Retina (tissue), 1 donor: ENCODE measurements at places on chromosomes 4 and X.

GRCh38 chrX:82534086-82534597 lies 973.9 kb upstream of the POU3F4 start:
- DNase-seq: no peak

DNA sequence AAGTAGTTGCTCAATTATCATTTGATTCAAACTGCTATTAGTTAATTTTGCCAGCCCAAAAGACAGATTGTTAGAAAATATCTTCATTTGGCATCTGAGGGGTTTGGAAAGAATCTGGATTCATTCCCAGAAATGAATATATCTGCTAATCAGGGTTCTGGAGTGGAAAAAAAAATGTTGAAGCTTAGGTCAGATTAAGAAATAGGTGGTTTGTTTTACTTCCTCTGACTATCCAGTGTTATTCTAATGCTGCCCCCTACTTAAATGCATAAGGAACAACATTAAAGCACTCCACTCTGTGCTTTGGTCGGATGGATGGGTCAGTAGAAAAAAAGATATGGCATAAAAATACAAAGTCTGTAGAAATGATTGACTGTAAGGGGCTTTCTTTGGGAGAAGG lies 89.0 kb downstream of the LUZP4 start:
- DNase-seq: no peak

- DNase-seq: no peak
Measured at GRCh38 chr4:128358231-128358912, 70.8 kb upstream of the PGRMC2 start.

DNA sequence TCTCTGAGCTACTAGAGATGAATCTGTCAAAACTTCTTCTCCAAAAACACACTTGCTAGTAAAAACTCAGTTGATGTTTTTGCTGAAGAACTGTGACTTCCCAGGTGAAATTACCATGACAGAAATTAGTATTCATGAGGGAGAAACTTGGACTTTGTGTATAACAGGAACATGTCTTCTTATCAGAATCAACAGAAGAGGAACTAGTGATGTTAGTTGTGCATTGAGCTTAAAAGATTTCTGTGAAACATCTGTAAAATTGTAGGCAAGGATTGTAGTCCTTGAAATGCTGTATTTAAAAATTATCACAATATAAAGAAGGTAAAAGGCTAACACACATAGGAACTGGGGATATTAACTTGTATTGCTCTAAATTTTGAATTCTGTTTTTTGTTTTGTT lies 11.3 kb downstream of the FAM241A start:
- no peak for DNase-seq

DNA sequence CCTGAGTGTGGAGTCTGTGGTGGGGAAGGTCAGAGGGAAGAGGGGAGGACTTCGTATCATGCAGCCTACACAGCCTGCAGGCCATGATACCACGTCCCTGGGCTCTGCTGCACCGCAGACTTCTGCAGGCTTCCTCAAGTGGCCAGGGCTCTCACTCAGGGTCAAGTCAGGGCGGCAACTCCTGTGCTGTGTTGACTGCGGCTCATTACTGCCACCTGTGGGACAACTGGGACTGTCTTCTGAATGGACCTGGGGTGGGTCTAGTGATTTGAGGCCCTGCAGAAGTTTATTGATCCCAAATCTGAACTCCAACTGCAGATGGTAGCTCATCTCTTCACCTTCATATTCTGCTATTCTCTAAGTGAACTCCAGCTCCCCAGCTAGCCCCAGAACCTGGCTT lies 167.1 kb downstream of the NSUN7 start:
- no peak for DNase-seq

DNA sequence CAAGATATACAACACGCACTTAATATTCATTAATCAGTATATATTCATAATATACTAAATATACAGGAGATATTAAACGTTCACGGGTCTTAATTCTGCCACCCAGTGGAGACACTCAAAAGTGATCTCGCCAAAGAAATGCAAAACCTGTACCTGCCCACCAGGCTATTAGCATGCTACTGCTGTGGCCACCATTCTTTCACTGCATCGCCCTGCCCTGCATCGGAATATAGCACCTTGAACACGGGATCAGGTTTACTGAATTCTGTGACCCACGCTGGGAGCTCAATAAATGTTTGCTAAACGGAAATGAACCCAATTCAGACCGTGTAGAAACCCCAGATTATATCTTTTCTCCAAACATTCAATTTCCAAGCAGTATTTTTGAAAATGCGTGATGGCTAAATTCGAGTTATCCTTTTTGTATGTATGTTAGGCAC lies 840 bp upstream of the CLCN3 start:
- no peak for DNase-seq

- DNase-seq: peak; percentile 8
Measured at GRCh38 chr4:173414456-173414855, 15.5 kb upstream of the SCRG1 start.

DNA sequence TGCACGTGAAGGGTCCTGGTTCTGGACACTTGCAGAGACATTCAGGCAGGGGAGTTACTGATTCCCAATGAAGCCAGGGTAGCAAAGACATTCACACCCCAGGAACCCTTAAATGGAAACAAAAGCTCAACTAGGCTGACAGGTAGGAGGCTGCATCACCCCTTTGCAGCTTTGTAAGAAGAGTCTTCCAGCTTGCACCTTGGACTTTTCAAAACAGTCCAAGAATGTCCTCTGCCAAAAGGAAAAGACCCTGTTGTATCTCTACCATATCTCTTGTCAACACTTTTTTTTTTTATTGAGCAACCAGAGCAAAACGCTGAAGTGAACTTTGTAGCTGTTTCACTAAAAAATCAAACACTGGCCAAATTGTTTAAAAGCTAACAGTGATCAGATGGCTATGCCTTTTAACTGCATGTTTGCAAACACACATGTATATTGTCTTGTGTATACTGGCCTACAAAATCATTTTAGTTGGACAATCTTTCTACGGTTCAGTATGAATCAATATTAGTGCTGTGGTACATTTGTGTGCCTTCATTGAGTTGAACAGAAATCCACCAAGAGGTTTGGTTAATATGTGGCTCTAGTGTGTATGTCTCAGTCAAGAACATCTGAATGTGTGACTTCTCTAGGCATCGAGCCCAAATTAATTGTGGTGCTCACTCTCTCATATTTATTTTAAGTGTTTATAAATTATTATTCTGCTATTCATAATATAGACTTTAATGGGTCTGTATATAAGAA lies 18.5 kb upstream of the WWC2 start:
- no peak for DNase-seq

DNA sequence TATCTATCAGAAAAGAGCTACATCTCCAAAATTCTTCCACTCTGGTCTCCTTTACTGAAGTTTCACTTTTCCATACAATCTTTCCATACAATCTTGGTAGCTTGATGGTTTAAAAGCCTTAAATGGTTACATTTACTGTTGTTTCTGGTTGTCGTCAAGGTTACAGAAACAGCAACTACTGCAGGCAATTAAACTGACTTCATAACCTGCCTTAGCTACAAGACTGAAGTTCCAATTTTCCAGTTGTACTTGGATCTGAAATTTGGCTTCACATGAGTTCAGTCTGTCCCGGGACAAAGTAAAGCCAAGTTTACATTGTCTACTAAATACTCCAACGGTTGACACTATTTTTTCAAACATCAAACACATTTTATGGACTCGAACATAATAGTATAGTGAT lies 326.4 kb downstream of the ANKRD50 start:
- DNase-seq: no peak

DNA sequence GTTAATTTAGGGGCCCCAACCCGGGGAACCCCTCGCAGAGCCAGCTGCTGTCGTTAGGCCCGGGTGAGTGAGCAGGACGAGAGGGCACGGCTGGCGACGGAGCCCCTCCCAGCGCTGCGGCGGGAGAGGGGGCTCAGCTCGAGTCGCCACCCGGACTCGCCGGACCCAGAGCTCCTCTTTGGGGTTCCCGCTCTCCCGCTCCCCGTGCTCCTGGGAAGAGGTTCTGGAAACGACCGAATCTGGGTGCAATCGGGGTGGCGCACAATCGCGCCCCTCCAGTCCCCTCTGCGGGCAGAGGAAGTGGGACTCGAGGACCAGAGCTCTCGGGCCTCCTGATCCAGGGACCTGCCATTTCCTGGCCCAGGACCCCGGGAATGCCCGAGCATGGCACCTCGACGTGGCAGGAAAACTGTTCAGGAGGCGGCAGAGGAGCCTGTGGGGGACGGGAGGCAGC lies 37.3 kb upstream of the ARAF start:
- DNase-seq: peak; percentile 45

GRCh38 chr4:26819478-26820095 lies 41.1 kb upstream of the STIM2 start:
- DNase-seq: no peak

DNA sequence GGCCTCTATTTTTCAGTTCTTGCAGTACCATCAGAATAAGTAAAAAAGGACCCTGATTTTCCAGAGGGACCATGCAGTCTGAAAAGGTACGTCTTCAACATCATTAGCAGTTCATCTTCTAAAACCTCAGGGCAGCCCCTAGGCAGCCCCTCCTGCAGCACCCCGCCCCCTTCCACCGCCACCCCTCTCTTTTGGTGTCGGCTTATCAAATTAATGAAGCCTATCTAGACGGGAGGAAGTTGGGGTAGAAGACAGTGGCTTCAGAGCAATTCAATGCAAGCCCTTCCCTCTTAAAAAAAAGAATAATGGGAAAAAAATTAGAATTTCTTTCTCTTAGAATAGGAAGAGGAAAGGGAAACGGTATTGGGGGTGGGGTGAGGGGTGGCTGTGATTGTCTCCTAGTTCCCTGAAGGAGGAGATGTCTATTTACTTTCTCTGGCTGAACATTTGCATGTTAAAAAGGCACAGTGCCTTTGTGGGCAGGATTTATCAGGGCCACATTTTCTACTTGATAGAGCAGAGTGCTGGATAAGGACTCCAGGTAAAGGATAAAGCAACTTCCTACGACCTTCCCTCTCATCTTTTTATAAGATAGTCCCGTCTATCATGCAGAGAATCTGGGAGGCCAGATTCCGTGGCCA lies 159.4 kb downstream of the MGST2 start:
- DNase-seq: no peak

DNA sequence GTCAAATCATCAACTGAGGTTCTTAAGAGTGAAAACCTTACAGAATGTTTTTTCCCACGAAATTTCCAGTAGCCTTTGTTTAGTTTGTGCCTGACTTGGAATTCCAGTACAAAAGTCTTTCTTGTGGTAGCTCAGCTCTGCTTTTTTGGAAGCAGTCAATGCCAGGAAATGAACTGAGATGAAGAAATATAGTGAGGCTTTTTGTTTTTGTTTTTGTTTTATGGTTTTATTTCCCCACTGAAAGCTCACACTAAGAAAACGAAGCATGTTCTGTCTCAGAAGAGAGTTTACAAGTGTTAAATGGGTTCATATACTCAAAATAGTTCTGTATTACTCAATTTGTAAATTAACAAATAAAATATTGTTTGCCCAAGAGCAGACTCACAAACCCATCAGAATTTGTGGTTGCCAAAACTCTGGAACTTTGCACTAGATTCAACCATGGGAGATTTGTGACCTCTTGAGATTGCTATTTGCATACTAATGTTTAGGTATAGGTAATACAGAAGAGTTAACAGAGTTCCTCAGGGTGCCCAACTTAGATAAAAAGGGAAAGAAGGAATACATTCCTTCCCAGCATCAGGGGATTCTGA lies 1060.8 kb downstream of the FAT4 start:
- DNase-seq: no peak

- no peak for DNase-seq
Measured at GRCh38 chrX:7514871-7515599, 327.9 kb upstream of the VCX start.

DNA sequence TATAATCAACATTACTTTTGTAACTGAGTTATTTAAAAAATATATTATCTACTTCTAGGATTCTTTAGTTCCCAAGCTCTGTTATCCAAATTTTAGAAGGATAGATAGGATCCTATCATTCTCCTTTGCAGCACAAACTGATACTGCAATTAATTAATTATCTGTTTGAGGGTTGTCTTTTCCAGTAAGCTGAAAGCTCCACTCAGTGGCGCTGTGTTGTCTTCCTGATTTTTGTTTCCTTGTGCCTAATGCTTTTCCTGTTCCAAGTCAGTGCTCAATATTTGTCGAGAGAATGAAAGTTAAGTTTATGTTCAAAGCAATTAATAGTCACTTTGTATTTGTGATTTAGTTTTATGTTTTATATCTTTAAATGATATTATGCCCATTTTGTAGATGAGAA lies 107.4 kb upstream of the ANK2 start:
- DNase-seq: no peak

GRCh38 chr4:15318621-15319348 lies 109.0 kb upstream of the C1QTNF7 start:
- DNase-seq: no peak

DNA sequence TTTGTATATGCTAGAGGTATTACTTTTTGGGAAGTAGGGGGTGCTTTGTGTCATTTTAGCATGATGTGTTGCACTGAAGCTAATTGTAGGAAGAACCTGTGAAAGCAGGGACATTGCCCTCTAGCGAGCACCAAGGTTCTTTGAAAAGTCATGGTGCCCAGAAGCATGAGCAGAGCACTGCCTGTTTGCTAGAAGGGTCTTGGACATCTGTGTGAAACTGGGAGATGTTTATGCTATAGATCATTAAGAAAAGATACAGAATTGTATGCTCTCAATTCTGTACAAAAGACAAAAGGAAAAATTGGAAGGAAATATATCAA lies 14.7 kb downstream of the GRPR start:
- no peak for DNase-seq

DNA sequence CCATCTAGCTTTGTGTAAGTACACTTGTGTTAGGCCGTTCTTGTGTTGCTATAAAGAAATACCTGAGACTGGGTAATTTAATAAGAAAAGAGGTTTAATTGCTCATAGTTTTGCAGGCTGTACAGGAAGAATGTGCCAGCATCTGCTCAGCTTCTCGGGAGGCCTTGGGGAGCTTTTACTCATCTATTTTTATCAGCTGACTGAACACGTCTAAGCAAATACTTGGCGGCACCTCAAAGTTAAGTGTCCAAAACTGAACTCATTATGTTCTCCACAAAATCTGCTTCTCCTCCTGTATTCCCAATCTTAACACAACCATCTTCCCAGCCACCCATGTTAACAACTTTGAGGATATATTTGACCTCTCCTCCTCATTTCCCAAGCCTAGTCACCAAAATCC lies 42.4 kb upstream of the GATB start:
- DNase-seq: no peak

- no peak for DNase-seq
Measured at GRCh38 chr4:41369680-41370079, 113.0 kb downstream of the UCHL1 start.

GRCh38 chr4:183504930-183505610 lies at the start of gene ING2:
Gene ING2 (plus strand): TSS chr4:183505058. CDS start chr4:183505196, 138 bp downstream.
- DNase-seq: peak; percentile 89

GRCh38 chrX:20459410-20460350 lies 193.0 kb upstream of the RPS6KA3 start:
- DNase-seq: no peak

GRCh38 chr4:40307627-40308497 lies 27.3 kb upstream of the CHRNA9 start:
- no peak for DNase-seq

GRCh38 chr4:30718641-30719453 lies 1.3 kb upstream of the PCDH7 start:
- DNase-seq: no peak
